C1 segment of cervical spinal cord (tissue), 14 donors: ENCODE measurements at places on chromosomes 1 and 21.

- DNase-seq = no peak
These were observed 12.0 kb downstream of the ERVH48-1 start for GRCh38 chr21:42913476-42913875.

DNA sequence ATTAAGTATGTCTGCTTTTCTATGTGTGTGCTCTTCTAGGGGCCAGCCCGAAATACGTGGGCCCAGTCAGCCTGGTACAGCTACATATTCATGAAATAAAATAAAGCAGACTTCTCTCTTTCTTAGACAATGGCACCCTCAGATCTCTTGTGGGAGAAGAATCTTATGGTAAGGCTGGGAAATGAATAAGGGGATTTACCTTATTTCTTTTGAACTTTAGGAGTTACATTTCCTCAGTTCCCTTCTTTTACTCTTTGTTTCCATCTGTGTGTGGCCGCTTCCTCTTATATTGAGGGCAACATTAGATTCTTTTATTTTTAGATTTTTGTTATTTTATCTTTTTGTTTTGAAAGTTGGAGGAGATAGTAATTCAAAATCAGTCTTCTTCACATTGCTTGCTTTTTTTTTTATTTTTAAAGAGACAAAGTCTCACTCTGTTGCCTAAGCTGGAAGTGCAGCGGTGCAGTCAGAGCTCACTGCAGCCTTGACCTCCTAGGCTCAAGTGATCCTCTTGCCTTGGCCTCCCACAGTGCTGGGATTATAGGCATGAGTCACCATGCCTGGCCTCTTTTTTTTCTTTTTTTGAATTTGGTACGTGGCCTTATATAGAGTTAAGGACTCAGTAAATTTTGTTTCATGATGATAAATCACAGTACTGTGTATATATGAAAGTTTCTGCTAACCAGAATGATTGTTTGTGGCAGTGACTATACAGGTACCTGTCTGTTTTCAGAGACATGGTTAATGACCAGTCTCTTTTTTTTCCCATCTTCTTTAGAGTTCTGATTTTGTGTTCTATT lies 9.1 kb downstream of the LAMC1 start:
- no peak for DNase-seq

DNA sequence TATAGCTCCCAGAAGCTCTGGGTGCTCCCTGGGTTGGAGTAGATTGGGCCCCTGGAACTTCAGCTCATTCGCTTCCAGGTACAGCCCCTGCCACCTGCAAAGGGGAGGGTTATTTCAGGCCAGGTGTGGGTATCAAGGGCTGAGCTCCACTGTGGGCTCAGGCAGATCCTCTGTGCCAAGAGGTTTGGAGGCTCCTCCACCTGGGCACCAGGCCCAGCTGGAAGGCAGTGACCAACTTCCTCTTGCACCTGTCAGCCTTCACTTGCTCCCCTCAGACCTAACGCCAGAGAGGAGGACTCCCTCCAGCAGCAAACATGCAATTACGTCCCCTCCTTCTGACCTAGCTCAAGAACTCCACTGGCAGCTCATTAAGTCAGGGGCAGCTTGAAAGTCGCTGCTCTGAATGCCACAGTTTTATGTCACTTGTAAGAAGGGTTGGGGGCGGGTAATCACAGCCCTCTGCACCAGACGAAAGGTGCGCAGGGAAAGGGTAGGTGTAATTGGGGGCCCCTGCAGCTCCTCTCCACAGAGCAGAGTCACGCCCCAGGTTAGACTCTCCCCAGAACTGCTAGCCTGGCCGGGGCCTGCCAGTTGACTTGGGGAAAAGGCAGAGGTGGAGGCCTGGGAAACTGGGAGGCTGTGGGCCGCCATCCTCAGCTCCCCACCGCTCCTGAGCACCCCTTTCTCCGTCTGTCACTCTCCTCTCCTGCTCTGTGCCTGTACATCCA lies 125.0 kb upstream of the TMPRSS2 start:
- DNase-seq = no peak

GRCh38 chr21:29403301-29403700 lies 104.6 kb downstream of the BACH1 start:
- no peak for DNase-seq

DNA sequence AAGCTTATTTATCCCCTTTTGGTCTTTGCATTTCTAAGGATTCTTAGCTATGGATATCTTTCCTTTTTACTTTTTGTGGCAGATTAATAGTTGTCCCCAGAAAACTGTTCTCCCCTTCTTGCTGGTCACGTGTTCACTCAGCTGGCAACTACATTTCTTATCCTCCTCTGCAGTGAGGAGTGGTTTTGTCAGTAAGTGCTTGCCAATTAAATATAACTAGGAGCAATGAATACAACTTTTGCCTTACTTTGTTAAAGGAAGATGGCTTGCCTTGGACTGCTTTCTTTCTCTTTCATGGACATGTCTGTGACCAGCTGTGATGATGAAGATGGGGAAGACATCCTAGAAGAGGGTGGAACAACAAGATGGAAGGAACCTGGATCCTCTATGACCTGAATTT lies 15.6 kb upstream of the ALG14 start:
- no peak for DNase-seq

GRCh38 chr1:107247679-107248078 lies 106.8 kb downstream of the NTNG1 start:
- DNase-seq = no peak

DNA sequence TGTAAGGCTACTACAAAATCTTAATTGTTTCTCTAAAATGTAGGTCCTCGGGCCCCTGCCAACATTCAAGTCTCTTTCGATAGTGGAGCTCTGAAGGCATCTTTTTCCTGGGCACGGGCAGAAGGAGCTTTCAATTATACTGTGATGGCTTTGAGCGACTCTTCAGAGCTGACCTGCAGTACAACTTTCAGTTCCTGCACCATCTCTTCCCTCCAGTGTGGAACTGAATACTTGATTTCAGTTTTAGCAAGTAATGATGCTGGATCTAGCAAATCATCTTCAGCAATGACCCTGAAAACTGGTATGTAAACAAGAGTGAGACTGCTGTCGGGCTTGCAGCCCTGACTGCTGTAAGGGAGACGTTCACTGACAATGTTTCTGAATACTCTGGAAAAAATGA lies 9.6 kb downstream of the FNDC7 start:
- no peak for DNase-seq

- DNase-seq = peak; percentile 20
These were observed 5.2 kb downstream of the CAPN9 start for GRCh38 chr1:230752407-230752806.

DNA sequence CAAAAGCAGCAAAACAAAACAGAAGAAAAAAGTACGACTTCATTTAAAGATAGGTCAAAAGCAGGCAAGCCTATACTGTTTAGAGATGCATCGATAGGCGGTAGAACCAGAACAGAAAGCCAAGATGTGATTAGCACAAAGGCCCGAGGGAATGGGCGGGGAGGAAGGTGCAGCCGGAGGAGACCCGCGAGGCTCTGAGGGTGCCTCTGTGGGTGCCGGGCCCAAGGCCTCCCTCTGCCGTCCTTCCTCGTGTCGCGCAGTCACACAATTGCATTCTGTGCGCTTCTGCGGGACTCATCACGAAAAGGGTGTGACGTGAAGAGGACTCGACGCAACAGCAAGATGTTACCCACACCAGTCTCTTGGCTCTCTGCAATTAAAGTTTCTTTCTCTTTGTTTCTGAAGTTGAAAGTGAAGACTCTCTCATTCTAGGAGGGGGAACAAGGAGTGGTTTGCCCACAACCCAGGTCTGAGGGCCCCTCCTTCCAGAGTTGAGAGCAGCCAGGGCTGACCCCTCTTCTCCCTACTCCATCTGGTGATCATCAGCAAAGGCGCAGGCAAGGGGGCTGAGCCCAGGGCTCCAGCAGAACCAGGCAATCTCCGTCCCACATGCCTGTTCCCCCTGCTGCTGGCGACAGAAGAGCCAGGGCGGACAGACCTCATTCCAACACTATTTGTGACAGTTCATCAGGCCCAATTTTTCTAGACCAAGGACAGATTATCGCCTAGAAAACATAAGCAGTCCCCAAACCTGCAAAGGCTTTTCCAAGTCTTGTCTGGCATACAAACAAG lies 41.0 kb downstream of the NPHP4 start:
- DNase-seq = no peak

- DNase-seq = no peak
These were observed 18.8 kb downstream of the OPRD1 start for GRCh38 chr1:28830814-28831213.

DNA sequence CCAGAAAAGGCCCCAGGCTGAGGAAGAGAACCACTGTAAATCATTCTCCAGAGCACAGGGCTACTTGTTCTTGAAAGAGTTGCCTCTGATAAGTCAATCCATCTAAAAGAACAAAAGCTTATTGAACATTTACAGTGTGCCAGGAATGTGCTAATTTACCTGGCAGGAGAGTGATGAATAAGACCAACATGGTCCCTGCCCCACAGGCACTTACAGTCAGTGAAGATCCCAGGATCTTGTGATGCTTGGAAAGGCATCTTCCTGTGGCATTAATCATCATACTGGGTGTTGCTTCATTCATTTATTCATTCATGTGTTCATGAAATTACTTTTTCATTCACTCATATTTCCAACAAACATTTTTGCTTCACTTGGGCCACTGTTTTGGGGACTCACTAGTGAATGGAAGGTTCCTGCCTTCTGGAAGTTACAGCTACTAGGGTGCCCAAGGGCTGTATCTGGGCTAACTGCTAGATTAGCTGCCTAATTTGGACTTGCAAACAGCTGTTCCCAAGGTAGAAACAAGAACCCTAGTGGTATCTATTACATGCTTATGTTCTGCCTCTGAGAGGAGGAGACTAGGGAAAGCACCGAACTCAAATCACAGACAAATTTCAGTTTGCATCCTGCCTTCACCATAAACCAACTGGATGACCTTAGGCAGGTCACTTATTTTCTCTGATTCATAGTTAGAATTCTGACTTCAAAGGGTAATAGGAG lies 133.5 kb downstream of the CLIC6 start:
- no peak for DNase-seq

DNA sequence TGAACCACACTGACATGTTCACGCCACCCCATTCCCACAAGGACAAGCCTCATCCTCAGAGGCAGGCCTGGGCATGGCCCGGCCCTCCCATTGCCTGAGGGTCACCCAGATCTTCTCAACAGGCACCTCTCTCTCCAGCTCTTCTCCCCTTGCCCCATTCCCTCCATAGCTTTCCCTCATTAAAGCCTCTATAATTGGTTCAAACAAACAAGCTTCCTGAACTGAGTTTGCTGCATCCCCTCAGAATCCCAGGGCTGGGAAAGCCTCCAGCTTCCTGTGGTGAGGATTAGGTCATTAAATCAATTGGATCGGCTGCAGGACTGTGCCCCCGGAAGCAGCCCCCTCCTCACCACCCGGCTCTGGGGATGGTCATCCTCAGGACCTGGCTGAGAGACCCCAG lies 18.9 kb downstream of the CTNNBIP1 start:
- no peak for DNase-seq

DNA sequence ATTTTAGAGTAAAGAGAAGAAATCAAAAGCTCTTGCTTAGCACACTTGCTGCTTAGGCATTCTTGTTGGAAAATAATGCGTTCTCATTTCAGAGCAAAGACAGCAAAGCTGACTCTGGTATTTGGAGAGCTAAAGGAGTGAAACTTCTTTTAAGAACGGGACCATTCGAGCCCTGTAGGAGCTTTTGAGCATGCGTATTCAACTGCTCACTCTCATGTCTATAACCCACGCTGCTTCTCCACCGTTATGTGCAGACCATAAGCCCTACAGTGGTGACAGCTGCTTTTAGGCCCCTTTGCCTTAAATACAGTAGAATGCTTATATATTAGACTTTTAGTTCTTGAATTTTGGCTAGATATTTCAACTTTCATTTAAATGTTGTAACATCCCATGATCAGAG lies 214.2 kb upstream of the CACYBP start:
- DNase-seq = no peak

DNA sequence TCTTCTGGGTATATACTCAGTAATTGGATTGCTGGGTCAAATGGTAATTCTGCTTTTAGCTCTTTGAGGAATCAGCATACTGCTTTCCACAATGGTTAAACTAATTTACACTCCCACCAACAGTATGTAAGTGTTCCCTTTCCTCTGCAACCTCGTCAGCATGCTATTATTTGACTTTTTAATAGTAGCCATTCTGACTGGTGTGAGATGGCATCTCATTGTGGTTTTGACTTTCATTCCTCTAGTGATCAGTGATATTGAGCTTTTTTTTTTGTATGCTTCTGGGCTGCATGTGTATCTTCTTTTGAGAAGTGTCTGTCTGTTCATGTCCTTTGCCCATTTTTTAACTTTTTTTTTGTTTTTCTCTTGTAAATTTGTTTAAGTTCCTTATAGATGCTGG lies 279.4 kb downstream of the PTGER3 start:
- no peak for DNase-seq

- DNase-seq = no peak
These were observed 50.2 kb downstream of the LPAR3 start for GRCh38 chr1:84842748-84843231.

GRCh38 chr1:9715536-9716226 lies 64.2 kb downstream of the PIK3CD start:
- no peak for DNase-seq

DNA sequence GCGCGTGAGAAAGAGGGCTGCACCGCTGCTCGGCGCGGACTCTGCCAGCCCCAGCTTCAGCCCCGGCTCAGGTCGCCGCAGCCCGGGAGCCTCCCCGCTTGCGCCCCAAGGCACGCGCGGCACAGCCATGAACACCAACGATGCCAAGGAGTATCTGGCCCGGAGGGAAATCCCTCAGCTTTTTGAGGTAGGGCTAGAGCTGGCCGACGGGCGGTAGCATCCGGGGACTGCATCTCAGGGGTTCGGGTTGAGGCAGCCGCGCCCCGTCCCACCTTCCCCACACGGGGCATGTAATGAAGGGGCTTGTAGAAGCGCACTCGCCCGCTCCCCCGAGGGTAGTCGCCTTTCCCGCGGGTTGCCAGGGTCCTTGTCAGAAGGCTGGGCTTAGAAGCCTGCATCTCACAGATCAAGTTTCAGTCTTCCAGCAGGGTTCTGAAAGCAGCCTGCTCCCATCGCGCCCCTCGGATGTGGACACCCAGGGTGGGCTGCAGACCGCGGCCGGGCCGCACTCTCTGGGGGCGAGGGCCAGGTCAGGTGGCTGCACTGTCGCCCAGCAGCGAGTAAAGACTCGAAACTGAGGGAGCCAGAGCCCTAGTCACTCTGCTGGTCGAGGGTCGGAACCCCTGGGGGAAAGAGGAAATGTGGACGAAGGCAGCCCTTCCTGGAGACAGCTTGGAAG lies 507 bp downstream of the AK5 start:
- peak; percentile 49 for DNase-seq

DNA sequence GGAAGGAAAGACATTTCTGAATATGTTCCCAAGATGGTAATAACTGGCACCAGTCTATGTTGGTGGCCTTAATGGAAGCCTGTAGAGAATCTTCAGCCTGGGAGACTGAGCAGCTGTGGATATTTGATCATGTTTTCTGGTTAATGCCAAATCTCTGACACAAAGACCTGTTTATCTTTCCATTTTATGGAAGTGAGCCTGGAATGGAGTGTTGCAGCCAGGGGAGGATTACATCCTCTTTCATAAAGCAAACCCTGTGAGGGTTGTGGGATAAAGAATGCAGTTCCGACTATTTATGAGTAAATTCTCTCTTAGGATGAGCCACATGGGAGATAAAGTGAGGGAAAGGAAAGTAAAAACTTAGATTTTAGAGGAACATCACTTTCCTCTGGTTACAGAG lies 144.1 kb downstream of the PCP4 start:
- DNase-seq = no peak
